ENCODE measurements at places on chromosomes 1 and 21. TPM values are rescaled to one million over a fixed set of nuclear protein-coding genes. Genes with fewer than 3 reads are reported as not detected.

DNA sequence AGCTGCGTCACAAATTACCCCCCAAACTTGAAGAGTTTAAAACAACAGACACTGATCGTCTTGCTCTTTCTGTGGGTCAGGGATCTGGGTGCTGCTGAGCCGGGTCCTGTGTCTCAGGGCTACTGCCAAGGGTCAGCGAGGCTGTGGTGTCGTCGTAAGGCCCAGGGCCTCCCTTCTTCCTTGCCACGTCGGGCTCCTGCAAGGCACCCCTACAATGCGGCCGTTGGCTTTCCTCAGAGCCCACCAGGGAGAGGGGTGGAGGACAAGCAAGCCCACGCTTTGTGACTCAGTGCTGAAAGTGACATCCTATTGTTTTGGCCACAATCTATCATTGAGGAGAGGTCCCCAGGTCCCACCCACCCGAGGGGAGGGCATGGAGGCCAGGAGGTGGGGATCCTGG lies 7.7 kb upstream of the FBLIM1 start:
- no peak overlapping the region for H3K27ac ChIP-seq
- peaks cover 12% of the 10 kb centered on the region for H3K27me3 ChIP-seq

HMGN1 gene
- 323 TPM for total RNA-seq

DNA sequence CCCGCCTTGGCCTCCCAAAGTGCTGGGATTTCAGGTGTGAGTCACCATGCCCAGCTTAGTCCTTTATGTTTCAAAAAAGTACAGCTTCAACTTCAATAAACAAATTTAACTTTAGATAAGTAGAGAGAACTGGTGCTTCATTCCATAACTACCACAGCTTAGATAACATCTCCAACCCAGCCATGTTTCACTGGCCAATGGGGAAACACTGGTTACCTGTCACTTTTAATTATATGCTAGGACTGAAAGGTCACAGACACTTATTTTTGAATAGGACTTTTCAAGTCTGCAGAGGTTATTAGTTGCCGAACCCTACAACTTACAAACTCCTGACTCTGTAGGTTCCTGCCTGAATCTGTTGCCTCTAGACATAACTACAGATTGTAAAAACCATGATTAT lies 56.5 kb upstream of the ST6GALNAC3 start:
- no peak for DNase-seq
- H3K27ac ChIP-seq, result no peak overlapping the region
- H3K4me1 ChIP-seq, result no peaks in the 10 kb centered on the region

DNA sequence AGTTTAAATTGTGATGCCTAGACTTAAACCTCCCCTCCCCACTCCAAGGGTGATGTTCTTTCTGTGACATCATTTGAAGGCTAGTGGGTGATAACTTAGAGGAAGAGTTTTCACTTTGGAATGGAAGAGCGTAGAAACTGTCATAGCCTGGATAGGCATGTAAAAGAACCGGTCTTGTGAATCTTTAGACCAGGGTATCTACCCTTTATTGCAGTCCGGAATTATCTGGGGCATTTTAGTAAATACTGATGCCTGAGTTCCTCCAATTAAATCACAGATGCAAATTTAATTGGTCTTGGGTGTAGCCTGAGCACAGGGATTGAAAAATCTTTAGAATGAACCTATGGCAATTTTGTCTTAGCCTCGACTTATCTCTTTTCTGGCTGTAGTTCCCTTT lies 24.7 kb downstream of the MAN1C1 start:
- H3K27ac ChIP-seq, result no peak overlapping the region
- H3K27me3 ChIP-seq, result peaks cover 5% of the 10 kb centered on the region
- no peak for DNase-seq
- H3K36me3 ChIP-seq, result peaks cover 20% of the 10 kb centered on the region
- H3K4me3 ChIP-seq, result no peak overlapping the region
- H3K4me1 ChIP-seq, result peaks cover 31% of the 10 kb centered on the region

GRCh38 chr1:214923278-214923915 lies 159.1 kb upstream of the KCNK2 start:
- no peak overlapping the region for H3K4me3 ChIP-seq
- H3K36me3 ChIP-seq, result no peaks in the 10 kb centered on the region
- H3K27me3 ChIP-seq, result no peaks in the 10 kb centered on the region
- no peaks in the 10 kb centered on the region for H3K4me1 ChIP-seq
- H3K27ac ChIP-seq, result no peak overlapping the region

TNFRSF9 gene
- total RNA-seq, result 126 TPM
